ENCODE measurements at places on chromosomes 12 and 14.

GRCh38 chr12:102816816-102817434, 100.1 kb downstream of the PAH start:
- no peak for DNase-seq

DNA sequence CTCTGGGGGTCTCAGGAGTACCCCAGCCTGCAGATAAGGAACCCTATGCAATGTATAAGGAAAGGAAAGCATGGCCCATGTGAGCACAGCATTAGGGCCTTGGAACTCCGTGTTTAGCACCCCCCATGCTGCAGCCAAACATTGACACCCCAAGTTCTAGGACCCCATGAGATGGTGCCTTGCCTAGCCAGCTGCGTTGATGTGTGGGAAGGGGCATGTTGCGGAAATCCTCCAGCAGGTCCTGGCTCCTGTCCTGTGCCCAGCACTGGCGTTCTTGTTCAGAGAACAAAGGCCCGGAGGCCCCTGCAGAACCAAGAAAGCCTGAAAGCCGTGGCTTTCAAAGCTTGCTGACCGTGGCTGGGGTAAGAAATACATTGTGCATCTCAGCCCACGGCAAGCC, 99.4 kb upstream of the DIO3 start:
- DNase-seq, result no peak

- no peak for DNase-seq
These were observed 25.8 kb upstream of the PLXNC1 start for GRCh38 chr12:94122591-94122990.

DNA sequence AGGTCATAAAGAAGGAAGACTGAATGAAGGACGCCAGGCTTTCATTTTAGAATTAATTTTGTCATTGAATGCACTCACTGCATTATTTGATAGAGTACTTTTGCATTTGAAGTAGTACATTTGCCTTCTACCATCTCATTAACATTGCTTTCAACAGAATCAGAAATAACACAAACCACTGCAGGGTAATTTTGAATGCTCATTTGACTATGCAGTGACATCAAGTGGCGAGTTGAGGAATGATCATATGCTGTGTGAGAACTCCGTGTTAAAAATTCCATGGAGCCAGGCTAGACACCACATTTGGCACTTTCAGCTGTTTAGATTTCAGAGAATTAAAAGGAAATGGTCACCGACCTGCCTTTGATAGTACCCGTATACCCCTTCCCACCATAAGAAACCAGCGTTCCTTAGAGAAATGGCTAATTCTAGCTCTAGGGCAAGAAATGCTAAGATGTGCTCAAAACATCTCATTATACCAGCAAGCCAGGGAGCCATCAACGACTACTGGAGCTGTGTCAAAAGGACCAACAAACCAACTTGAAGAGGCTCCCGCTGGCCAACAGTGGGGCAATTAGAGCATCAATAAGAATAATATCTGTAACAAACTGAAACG, 16.5 kb downstream of the HEBP1 start:
- no peak for DNase-seq

GRCh38 chr12:85405781-85406522, 125.9 kb downstream of the ALX1 start:
- no peak for DNase-seq

All from lower leg skin (tissue), 4 donors.